ENCODE measurements at places on chromosomes 7 and 10.
A peak's percentile ranks its signal among the peaks of the same experiment; 100 is the strongest.

DNA sequence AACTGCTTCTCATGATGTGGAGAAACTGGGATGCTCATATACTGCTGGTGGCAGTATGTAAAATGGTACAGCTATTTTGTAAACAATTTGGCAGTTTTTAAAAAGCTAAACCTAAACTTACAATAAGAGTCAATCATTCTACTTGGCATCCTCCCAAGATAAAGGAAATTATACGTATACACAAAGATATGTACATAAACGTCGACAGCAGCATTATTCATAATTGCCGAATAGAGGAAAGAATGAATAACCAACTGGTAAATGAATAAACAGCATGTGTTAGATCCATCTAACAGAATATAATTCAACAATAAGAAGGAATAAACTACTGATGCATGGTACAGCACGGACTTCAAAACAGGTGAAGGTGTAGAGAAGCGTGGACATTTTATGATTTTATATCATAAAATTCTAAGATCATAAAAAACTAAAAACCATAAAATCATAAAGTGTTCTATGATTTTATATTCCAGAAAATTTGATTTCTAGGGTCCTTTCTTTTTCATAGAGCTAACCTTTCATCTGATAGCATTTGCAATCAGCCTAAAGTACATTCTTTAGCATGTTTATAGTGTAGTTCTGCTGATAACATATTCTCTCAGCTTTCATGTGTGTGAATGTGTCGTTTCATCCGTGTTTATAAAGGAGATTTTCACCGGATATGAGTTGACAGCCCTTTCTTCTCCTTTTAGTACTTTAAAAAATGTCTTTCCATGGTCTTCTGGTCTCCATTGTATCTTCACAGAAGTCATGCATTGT lies 261.5 kb downstream of the DIP2C start:
- no peak for DNase-seq

- DNase-seq, result no peak
Observed at GRCh38 chr7:148688526-148688925, 10.2 kb upstream of the CUL1 start.

- DNase-seq, result no peak
Observed at GRCh38 chr7:51481421-51481820, 164.8 kb upstream of the COBL start.

GRCh38 chr7:22676385-22676784 lies 50.6 kb upstream of the IL6 start:
- DNase-seq, result no peak

GRCh38 chr7:144822223-144822622 lies 13.6 kb downstream of the TPK1 start:
- DNase-seq, result no peak

- DNase-seq, result peak; percentile 18
Observed at GRCh38 chr7:119197877-119198527, 973.5 kb downstream of the ANKRD7 start.

GRCh38 chr7:132029369-132030085 lies 473.1 kb upstream of the PODXL start:
- DNase-seq, result no peak

GRCh38 chr10:12218991-12219390 lies 23.0 kb downstream of the CDC123 start:
- no peak for DNase-seq

DNA sequence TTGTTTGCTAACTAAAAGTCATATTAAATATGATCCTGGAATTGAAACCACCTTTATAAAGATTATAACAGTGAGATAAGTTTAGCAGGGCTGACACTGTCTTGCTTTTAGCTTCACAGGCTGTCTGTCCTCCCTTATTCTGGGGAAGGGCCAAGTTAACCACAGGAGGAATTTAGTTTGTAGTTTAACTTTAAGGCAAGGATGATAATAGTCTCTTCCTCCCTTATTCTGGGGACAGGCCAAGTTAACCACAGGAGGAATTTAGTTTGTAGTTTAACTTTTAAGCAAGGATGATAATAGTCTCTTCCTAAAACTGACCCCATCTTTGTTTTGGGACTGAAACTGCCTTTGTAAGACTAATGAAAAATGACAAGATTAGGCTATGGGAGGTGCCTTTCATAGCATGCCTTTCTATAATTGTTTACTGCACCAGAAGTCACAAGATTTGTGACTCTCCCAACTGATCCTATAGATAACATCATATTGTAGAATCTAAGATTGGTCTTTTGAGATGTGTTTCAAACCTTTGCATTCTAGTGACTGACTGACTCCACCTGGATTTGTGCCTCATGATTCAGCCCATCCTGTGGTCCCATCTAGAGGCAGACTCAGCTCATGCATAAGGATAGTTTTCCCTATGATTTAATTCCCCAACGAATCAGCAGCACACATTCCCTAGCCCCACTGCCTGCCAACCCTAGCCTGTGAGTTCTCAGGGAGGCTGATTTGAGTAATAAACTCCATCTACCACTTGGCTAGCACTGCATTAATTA lies 212.0 kb downstream of the MAGI2 start:
- DNase-seq, result no peak

GRCh38 chr10:59064080-59064692 lies 112.3 kb upstream of the PHYHIPL start:
- DNase-seq, result no peak

DNA sequence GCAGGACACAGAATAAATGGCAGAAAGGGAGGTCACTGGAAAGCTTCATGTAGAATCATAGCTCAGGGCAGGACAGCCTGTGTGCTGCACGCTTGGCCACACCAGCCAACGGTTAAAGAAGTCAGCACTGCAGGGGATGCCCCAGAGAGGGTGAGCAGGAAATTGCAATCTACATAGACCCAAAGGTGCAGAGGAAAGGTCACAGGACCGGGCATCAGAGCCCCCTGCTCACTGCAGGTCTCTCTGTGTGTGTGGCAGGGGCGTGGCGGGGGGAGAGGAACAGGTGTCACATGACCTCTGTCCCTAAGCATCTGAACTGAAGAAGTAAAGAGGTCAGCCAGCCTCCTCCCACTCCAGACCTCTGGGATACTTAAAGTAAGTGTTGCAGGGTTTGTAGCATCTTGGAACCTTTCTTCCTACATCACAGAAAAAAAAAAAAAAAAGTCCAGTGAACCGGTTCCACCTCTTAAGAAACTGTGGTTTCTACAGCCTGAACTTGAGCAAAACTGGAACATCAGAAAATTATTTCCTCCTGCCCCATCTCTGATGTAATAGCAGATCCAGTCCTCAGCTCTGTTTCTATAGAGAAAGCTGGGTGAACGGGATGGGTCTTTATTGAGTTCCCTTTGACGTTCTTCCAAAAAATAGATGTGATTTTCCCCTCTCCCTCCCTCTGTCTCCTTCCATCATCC lies 64.3 kb downstream of the RGS10 start:
- peak; percentile 68 for DNase-seq

- no peak for DNase-seq
Observed at GRCh38 chr7:51263631-51264484, 52.8 kb downstream of the COBL start.

- DNase-seq, result no peak
Observed at GRCh38 chr7:100604976-100605911, 3.1 kb downstream of the PCOLCE start.

DNA sequence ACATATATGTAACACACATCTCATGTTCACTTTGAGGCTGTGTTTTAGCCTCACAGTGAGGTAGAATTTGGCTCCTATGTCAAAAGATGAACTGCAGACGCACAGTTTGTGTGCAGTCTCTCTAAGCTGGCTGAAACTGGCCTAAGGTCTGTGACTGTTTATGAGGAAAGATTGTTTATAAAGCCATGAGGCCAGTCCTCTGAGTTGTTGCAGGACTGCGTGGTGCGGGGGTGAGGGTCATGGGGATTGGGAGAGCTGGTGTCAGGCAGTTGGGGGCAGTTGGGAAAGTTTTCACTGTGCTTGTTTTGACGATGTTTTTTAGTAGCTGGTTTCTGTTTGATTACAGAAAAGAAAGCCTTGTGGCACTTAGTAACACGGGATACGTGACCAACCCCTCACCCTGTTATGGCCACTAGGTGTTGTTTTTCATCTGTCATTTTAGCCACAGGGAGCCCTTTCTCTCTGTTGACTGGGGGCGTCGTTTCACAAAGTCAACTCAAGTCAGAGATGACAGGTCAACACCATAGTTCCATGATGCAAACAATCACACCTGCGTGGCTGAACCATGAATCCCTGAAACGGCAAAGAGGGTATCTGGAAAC lies 310.9 kb downstream of the CCDC3 start:
- DNase-seq, result no peak

GRCh38 chr10:113894581-113894980 lies 40.1 kb downstream of the NHLRC2 start:
- DNase-seq, result no peak

GRCh38 chr7:135205850-135206249 lies 5.5 kb downstream of the WDR91 start:
- no peak for DNase-seq

DNA sequence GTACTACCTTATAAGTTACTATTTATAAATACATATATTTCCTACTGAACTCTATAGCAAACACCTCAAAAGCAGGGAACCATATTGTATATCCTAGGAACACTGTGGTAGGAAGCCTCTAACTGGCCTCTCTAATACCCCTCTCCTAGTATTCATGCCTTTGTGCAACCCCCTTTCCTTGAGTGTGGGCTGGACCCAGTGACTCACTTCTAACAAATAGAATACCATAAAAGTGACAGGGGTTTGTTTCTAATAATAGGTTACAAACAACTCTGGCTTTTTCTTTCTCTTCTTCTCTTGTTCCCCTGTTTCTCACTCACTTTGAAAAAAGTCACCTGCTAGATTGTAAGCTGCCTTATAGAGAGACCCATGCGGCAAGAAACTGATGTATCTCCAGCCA lies 51.6 kb upstream of the MACC1 start:
- no peak for DNase-seq

- DNase-seq, result no peak
Observed at GRCh38 chr10:132407846-132408278, 10.9 kb downstream of the PWWP2B start.

GRCh38 chr10:92816091-92816531 lies 32.2 kb upstream of the EXOC6 start:
- no peak for DNase-seq

GRCh38 chr10:33005322-33006301 lies 47.6 kb upstream of the ITGB1 start:
- no peak for DNase-seq
